ENCODE measurements at places on chromosomes 2 and 18.

DNA sequence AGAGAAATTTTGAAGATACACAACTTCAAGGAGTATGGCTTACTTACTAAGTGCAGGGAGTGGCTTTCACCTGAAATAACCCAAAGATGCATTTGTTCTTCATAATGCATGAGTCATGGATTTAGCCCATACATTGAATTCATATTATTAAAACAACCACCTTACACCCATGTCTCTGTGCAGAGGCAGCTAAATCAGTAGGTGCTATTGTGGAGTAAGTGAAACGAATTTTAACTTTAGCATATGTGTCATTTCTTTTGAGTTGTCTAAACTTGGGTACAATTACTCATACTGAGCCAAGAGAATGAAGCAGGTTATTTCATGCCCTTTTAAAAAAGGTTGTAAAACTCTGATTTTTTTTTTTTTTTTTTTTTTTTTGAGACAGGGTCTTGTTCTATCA is 11.0 kb upstream of the ANKRD29 start:
- no peak for DNase-seq

DNA sequence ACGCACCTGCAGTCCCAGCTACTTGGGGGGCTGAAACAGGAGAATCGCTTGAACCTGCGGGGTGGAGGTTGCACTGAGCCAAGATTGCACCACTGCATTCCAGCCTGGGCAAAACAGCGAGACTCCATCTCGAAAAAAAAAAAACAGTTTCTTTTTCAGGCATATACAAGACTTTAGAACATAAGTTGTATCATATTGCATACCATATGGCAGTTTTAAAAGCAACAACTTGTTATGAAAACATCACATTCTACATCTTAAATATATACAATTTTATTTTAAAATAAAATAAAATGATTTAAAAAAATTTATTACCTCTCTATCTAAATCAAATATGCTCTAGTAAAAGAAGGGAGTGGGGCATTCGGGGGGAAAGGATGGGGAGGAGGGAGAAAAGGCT is 39.4 kb upstream of the SP5 start:
- DNase-seq = no peak

DNA sequence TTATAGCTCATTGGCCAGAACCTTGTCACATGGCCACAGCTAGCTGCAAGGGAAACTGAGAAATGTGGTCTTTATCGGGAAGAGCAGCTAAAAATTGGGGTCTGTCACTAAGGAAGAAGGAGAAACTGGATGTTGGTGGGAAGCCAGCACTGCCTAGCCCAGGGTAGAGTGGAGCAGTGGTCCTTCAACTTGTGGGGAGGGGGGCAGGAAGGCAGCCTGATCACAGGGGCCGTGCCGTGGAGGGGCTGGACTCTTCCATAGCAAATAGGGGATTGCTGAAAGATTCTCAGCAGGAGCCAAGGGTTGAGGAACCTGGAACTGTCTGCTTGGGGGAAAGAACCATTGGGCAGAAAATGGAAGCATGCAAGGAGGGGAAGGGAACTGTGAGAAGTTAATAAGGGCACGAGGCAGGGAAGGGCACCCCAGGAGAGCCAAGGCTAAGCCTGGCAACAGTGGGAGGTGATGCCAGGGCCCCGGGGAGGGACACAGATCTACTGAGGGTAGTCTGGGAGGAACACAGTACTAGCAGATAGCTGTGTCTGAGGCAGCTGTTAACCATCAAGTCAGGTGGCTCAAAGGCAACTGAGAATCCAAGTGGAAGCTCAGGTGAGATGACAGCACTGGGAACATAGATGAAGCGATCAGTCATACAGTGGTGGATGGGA is 5.9 kb upstream of the NEURL3 start:
- DNase-seq = no peak

DNA sequence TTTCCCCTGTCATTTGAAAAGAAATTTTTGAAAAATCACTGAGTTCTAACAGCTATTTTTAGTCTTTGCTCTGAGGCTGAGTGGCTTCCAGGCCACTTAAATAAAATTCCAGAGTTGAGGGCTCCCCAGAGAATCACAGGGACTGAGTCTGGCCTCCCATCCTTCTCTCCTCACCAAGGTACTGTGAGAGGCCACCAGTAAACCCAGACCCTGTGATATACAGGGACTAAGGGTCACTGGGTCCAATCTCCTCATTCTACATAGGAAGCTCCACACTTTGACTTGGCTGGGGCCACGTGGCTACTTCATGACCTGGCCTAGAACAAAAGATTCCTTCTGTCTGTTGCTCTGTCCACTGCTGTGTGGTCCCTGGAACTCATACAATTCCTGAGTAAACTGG is 123.2 kb upstream of the CDCA7 start:
- DNase-seq = no peak

GRCh38 chr2:63058921-63059792 is 8.5 kb downstream of the OTX1 start:
- peak; percentile 14 for DNase-seq

DNA sequence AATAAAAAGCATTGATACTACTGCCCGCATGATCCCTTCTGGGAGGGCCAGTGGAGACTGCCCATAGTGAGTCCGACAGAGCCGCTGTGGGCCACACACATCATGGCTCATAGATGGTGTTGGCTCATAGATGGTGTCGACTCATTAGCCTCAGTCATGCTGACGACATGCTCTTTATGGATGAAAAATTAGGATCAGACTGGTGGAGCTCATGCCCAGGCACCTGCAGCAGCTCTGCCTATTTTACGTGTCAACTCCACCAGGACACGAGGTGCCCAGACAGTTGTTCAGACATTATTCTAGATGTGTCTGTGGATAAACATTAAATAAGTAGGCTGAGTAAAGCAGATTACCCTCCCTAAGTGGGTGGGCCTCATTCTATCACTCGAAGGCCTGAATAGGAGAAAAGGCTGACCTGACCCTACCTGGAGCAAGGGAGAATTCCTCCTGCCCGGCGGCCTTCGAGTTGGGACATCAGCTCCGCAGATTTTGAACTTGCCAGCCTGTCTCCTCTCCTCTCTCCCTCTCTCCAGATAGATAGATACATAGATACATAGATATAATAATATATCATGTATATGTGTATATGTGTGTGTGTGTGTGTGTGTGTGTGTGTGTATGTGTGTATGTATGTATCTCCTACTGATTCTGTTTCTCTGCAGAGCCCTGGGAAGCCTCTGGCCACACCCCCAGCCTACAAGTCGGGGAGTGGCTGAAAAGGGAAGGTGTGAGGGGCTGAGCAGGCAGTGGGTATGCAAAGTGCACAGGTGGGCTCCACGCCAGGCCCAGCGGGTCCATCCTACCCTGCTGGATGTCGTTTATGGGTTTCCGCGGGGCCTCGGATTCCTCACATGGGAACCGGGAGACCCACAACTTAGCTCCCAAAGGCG is 13.6 kb upstream of the TEX51 start:
- no peak for DNase-seq

All from stimulated activated CD4-positive, alpha-beta T cell treated with anti-CD3 and anti-CD28 coated beads, Interleukin-2, amount 100 ng/mL, for 24 hours (primary cell).